NCI-H187 (cell line): ENCODE measurements at places on chromosomes 3 and 15.
A peak's percentile ranks its signal among the peaks of the same experiment; 100 is the strongest.

DNA sequence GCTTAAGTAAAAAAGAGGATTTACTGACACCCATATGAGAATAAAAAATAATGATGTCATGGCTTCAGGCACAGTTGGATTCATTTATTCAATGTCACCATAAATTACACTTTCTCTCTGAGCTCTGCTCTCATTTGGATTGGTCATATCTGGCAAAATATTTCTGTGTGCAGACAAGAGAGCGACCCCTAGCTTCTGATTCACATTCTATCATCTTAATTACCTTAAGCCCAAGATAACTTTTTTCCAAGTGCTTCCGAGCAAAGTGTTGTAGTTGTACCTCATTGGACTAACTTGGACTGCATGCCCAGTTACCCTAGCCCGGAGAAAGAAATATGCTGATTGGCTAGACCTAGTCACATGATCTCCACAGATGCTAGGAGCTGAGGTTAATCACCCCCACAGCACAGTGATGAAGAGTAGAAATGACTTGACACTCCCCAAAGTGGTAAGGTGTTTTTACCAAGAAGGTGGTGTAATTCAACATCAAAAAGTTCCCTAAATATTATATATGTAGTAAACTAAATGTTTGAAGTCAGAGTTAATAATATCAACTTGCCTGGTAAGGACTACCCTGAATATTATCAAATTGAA, 552.2 kb upstream of the SUCLG2 start:
- no peak for DNase-seq

DNA sequence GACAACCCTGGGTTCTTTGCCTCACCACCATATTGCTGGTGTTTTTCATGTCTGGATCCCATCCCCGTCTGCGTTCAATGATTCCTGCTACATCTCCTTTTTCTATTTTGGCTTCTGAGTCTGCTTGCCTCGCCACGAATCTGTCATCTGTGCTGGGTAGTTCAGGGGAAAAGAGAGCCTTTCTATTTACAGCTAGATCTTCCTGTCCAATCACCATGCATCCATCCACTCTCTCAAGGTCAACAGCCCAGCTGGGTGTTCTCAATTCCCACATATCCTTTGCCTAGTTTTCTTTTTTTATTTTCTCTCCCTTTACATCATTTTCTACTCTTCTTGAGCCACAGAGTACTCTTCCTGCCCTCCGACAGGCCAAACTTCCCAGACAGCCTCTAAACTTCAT, 104.8 kb upstream of the RAD18 start:
- no peak for DNase-seq

- no peak for DNase-seq
Measured at GRCh38 chr3:127825756-127826155, 3.4 kb upstream of the MGLL start.

GRCh38 chr3:16174389-16174788, at the start of gene GALNT15:
TSS of gene GALNT15 (plus strand) at chr3:16174680. CDS start at chr3:16175152, 472 bp downstream.
- DNase-seq: no peak

DNA sequence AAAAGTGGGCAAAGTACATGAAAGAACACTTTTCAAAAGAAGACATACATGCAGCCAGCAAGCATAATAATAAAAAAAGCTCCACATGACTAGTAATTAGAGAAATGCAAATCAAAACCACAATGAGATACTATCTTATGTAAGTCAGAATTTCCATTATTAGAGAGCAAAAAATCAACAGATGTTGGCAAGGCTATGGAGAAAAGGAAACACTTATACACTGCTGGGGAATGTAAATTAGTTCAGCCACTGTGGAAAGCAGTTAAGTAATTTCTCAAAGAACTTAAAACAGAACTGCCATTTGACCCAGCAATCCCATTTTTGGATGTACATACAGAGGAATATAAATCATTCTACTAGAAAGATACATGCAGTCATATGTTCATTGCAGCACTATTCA, 360.7 kb downstream of the NSUN3 start:
- no peak for DNase-seq

GRCh38 chr3:147680837-147681483, 271.8 kb downstream of the ZIC1 start:
- no peak for DNase-seq

- no peak for DNase-seq
Measured at GRCh38 chr3:156216216-156216615, 95.8 kb downstream of the KCNAB1 start.

GRCh38 chr3:51949121-51949520, 6.1 kb upstream of the GPR62 start:
- DNase-seq: no peak

DNA sequence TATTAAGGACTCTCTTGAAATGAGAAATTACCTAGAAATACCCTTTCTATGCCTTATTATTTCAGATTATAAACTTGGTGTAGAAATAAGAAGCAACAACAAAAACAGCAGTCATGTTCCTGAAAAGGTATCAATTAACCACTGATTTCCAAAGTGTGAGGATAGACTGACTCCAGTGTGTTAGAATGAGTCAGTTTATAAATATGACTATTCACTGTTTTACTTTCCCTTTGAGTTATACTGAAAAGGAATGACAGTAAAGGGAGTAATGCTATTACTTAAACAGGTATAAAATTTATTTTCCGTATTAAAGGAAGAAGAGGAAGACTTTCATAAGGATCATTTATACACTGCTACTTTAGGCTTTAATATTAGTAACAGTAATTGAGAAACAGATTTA, 12.9 kb downstream of the GMNC start:
- no peak for DNase-seq

DNA sequence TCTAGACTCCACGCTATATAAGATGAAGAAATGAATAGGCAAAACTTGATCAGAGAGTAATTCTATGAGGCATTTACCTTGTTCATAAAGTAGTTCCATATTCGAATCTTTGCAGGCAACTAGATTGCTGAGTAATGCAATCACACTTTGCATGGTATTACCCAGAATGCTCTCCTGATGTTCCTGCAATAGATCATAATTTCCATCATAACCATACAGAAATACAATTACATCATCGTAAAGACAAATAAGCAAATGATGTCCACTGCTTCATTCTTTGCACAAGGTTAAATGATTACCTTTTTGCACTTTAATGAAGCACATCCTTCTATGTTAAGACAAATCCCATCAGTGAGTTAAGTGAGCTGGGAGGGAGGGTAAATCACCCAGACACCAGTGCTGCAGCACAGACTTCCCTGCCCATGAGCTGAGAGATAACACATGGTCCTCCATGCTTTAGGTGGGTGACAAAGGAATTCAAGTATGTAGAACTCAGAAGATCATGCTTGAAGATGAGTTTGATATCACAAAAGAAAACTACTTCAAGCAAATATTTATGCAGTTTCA, 366.7 kb downstream of the CTNNB1 start:
- no peak for DNase-seq

DNA sequence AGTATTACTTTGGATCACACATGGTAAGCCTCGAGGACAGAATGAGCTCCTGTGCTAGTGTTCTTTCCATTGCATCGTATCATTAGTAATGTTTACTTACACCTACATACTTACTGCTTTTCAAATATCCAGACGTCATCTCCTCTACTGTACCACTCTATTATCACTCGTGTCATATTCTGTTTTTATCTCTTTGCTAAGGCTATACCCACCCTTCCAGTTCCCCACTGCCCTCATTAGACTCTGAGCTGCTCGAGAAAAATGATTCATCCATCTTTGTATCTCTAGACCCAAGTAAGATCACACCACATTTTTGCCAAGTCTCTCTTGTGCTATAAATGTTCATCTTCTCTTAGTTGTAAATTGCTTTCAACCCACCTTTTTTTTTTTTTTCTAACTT, 245.7 kb downstream of the TIGIT start:
- DNase-seq: no peak

DNA sequence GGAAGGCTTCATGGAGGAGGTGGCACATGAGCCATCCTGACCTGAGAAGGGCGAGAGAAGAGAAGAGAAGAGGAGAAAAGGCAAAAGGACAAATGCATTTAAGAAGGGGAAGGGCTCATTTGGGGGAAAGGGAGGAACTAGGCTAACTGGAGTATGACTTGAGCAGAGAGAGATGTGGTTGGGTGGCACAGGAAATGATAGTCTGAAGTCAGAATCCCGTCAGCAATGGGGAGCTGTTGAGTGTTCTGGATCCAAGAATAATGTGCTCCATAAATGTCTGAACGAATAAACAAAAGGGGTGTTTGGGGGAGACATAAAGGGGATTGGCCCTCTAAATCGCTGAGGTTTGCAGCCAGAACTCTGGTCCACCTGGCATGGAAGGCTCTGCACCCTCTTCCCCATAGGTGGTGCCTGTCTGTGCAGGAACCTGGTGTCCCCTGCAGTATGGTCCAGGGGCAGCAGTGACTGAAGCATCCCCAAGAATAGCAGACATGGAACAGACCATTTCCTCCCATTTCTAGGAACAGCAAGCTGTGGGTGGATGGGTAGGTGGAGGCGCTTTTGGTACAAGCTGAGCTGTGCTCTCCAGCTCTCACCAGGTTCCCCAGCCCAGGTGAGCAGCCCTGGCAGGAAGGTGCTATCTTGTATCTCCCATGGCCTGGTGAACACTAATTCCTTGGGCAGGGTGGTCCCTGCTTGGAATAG, 15.2 kb downstream of the CORO2B start:
- DNase-seq: no peak

DNA sequence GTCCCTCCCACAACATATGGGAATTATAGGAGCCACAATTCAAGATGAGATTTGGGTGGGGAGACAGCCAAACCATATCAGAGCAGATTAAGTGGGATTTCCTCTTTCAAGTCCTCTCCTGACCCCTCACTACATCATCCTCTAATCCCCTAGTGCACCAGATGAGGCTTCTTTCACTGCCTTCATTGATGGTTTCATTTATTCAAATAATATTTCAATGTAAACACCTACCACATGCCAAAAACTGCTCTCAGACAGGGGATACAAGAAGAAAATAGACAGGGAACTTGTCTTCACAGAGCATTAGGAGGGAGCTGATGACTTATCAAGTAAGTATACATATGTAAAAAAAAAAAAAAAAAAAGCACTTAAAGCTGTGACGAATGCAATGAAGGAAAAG, 180.2 kb downstream of the NTRK3 start:
- DNase-seq: no peak

GRCh38 chr3:135023996-135024658, 229.1 kb downstream of the EPHB1 start:
- no peak for DNase-seq

- DNase-seq: no peak
Measured at GRCh38 chr3:13045904-13046568, 27.2 kb downstream of the IQSEC1 start.

GRCh38 chr3:4981665-4982494, 2.6 kb downstream of the BHLHE40 start:
- no peak for DNase-seq

DNA sequence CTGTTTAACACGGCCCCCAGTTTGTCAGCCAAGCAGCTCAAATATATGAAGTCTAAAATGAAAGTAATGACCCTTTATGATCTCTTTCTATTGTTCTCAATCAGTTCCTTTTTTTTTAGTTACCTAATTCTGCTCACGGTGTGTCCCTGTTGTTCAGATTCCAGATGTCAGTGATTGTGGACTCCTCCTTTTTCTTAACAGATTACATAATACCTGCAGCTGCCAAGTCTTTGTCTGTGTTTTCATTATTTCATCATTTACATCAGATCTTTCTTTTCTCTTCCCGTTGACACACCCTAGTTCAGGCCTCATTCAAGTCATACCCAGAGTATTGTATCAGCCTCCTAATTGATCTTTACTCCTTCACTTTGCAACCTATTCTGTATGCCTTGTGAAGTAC, 56.1 kb upstream of the SKIL start:
- DNase-seq: no peak

DNA sequence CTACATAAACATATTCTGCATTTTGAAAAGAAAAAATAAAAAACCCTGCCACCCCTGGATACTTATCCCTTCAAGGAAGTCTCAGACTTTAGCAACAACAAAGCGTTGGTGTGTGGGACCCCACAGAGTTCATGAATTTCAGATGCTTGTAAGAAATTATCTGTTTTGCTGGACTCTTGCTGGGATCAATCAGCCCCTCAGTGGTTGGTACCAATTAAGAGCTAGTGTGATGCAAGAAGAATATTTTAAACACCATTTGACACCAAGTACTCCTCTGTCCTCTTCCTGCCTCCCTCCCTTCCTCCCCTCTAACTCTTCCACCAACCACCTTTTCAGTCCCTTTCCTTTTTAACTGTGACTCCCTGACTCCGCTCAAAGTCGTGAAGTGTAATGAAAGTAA, 51.5 kb downstream of the SST start:
- DNase-seq: no peak

- DNase-seq: no peak
Measured at GRCh38 chr3:189353988-189354889, 182.5 kb downstream of the TPRG1 start.

- DNase-seq: no peak
Measured at GRCh38 chr15:89616228-89616627, 39.0 kb downstream of the KIF7 start.

- no peak for DNase-seq
Measured at GRCh38 chr3:37562876-37563275, 298.8 kb upstream of the CTDSPL start.

DNA sequence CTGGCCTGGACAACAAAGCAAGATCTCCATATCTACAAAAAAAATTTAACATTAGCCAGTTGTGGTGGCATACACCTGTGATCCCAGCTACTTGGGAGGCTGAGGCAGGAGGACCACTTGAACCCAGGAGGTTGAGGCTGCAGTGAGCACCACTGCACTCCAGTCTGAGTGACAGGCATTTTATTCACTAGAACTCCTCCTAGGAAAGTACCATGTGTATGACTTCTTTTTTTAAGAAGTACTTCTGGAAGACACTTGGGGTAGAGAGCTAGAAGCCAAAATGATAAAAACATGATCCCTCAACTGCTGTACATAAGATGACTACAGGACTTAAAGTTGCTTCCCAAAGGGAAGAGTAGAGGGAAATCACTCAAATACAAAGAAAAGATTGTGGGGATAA, 24.0 kb downstream of the BCL2A1 start:
- no peak for DNase-seq

GRCh38 chr3:107063351-107063750, 313.9 kb upstream of the CCDC54 start:
- no peak for DNase-seq

- DNase-seq: peak; percentile 13
Measured at GRCh38 chr3:142850395-142851023, 38.4 kb downstream of the PCOLCE2 start.

- no peak for DNase-seq
Measured at GRCh38 chr15:57694279-57694678, 12.2 kb upstream of the POLR2M start.

GRCh38 chr3:53069422-53070068, 23.7 kb upstream of the SFMBT1 start:
- no peak for DNase-seq

DNA sequence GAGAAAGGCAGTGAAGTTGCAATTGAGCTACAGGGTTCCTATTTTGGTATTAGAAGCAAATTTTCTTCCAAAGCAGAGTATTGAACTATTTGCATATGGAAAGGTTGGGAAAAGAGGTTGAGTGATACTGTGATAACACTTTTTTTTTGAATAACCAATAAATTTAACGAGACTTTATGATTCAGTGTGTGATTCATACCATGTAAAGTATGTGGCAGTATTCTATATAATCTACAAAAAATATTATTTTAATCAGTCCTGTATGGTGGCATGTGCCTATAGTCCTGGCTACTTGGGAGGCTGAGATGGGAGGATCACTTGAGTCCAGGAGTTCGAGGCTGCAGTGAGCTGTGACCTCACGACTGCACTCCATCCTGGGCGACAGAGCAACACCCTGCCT, 206.9 kb downstream of the BBX start:
- no peak for DNase-seq

GRCh38 chr3:143307613-143308183, 188.1 kb downstream of the CHST2 start:
- DNase-seq: no peak
